ENCODE measurements at places on chromosomes 2 and 18.

GRCh38 chr2:187549951-187550555 lies 4.2 kb downstream of the TFPI start:
- no peak for DNase-seq

GRCh38 chr2:174967691-174968260 lies 37.4 kb downstream of the CHN1 start:
- DNase-seq, result no peak

- no peak for DNase-seq
These were observed 132.2 kb downstream of the TDRD15 start for GRCh38 chr2:21256006-21256405.

DNA sequence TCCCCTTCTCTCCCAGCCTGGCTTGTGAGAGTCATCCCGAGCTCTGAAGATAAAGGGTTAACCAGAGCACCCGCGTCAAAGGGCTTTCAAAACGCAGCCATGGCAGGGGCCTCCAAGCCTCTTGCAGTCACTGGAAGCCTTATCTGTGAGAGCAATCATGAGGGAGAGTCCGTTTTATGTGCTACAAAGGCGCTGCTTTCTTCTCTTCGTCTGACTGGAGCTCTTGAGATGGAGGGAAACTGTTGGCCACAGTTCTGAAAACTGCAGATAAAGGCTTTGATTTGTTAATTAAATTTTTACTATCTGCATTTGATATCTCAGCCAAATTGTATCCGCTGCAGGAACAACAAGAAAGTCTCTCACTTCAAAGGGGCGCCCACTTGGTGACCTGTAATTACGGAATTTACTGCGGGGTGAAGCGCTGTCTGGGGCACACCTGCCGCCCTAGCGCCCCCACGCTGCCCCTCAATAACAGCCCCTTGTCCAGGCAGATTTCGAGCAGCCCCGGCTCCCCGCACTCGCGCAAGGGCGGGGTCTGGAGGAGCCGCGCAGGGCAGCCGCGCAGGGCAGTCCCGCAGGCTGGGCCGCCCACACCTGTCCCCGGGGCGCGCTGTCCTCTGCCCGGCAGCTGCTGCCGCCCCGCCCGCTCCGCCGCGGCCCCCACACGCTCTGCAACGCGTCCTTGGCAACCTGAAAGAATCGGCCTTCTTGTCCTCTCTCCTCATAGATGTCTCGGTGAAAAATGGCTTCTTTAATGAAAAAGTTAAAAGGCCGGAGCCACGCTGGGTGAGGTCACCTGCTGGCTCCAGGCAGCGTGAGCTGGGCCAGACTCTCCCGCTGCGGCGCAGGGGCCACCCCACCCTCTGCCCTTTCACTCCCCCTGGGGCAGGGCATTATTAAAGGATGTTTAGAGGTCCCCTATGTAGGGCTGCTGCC lies 217.9 kb downstream of the VAPA start:
- DNase-seq, result no peak

- no peak for DNase-seq
These were observed 254.0 kb upstream of the SLC14A2 start for GRCh38 chr18:45361125-45361851.

DNA sequence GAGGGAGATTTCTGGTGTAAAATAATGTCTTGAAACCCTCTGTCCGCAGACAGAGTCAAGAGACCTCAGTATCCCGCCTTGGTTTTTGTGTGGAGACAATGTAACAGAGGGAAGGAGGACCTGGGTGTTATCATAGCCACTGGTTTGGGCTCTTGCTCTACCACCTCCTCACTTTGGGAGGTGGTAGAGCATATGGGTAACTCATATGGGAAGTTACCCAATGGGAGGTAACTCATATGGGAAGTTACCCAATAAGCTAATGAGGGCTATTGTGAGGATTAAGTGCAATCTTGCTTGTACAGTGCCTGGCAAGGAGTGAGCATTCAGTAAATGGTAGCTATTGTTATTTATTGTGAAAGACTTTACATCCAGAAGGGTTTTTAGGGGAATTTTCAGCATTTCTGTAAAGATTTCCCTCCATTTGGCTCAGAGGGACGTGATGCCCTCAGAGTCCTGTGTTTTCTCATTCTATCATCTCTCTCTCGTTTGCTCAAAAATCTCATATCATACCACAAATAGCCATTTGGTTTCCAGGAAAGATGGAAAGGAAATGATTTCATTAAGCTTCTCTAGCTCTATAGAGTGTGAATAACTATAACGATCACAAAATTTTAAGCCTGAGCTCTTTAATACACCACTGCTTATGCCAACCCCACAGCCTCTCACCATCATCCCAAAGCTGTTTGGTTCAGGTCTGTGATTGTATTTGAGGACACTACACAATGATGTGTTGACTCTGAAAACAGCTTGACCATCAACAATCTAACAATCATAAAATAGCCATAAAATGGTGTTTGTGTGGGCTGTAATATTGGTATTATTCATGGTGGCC lies 307.7 kb downstream of the STK39 start:
- DNase-seq, result no peak

DNA sequence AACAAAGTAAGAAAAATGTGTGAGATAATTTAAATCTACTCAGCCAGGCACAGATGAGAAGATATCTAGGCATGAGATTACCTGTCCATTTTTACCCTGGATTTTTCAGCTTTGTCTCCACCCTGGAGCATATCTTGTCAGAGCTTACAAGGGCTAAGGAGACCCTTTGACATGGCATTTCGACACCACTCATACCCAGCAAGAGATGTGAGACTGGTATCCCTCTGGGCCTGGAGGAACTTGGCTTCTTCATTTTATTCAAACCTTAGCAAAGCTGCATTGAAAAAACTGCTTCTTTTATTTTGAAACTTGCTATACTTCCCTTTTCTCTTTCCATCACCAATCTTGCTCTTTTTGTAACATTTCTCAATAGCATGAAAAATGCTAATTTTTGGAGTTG lies 194.9 kb upstream of the HNMT start:
- no peak for DNase-seq

- DNase-seq, result no peak
These were observed 33.5 kb upstream of the DAPL1 start for GRCh38 chr2:158761621-158762020.

DNA sequence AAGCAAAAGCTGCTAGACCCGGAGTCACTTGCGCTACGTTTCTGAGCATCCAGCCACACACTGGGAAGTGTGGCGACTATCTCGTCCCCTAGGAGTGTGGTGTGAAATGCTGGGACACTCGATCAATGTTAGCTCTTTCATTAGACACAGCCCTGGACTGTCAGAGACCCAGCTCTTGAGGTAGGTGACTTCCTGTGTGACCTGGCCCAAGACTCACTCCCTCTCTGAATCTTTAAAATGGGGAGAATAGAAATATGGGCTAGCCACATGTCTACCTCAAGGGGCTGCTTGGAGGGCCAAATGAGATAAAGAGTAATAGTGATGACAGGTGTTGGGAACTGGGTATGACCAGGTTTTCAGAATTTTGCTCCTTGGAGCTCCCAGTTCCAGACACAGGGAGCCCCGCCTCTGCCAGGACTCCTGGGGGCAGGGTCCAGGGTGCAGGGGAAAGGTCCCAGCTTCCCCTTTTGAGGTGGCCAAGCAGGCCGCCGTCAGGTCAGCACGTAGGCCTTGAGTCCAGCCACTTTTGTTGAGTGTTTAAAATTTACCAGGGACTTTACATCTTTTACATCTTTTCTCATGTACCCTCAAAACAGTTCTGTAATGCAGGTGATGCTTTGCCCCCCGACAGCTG lies 36.0 kb downstream of the CTIF start:
- no peak for DNase-seq

GRCh38 chr2:20453087-20453486 lies 6.2 kb downstream of the RHOB start:
- DNase-seq, result no peak

DNA sequence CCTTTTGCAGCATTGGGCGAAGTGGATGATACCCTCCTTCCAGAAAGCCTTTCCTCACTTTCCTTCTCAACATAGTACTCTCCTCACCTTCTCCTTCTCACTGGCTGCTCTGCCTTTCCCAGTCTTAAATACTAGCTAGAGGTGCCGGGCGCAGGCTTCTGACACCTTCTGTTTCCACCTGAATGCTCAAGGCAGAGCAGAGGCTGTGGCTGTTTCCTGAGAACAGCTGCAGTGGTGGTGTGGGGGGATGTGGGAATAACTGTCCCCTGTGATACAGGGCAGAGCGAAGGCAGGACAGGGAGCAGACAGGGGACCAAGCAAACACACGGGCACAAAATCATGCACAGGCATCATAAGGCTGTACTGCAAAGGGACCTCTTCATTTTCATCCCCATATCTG lies 303.1 kb downstream of the SS18 start:
- DNase-seq, result no peak

DNA sequence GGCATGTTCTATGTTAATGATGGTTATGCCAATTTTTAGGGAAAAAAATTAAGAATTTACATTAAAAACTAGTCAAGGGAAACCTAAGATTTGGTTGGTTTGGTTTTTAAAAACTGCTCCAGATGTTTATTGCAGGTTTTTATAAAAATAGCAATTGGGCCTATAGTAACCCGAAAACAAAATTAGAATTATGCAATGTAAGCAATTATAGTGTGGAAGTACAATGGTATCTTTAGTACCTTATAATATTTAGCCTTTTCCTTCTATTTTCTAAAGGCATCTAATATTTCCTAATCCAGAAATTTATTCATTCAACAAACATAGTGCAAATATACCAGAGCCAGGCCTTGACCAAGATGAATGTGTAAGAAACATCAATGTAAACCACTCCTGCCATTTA lies 27.3 kb downstream of the CACNB4 start:
- DNase-seq, result no peak

DNA sequence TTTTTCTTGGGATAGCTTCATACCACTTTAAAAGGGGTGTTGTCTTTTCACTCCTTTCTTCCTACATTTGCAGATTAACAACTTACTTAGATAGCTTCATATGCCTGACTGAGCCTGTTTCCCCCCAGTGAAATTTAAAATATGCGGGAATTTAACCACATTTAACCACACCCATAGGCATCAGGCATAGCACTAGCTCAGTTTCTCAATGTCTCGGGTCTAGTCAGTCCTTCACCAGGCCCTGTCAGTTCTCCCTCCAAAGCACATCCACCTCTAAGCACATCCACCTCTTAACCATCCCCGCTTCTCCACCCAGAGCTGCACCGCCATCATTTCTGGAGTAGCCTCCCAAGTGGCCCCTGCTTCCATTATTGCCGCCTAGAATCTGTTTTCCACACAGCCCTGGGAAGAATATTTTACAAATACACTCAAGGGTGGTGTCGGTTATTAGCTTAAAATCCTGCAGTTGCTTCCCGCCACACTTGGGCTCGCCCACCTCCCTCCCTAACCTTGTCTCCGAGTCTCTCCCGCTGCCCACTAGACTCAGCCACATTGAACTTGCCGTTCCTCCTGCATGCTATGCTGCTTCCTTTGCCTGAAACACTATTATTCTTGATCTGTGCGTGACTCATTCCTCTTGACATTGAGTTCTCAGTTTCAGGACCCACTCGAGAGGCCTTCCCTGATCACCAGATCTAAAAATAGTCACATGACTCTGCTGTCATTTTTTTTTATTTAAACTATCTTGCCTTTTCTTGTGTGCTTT lies 68.3 kb downstream of the SPTBN1 start:
- no peak for DNase-seq

GRCh38 chr2:224561234-224562005 lies 23.7 kb downstream of the CUL3 start:
- no peak for DNase-seq

DNA sequence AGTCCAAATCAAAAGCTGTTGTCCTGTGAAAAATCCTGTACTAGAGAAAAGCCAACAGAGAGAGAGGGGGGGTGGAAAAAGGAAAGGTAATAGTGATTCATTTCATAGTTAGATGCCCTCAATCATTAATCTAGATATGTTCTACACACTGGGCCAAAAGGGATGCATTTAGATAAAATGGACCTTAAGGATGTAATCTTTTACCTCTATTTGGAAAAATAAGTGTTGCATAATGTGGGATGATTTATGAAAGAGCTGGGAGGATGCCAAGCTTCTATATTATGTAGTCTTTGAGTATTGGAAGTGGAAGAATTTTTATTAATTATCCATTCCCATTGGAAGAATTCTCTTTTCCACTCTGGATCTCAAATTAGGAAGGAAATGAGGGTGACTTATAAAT lies 480.5 kb upstream of the ZEB2 start:
- DNase-seq, result no peak

DNA sequence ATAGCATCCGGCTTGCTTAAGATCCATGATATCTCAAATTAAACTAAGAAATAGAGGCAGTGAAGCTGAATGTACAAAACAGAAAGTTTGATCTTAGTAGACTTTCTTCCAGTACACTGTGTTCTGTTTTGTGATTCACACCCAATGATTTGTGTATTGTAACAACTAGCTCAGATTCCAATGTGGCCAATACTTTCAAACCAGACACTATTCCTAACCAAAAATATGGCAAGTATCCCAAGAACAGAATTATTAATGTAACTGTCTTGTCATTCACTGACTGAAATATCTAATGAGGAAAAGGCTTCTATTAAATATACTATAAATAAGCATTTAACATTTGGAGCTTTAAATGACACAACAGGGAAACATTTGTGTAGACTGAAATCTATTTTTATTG lies 299.1 kb downstream of the NRXN1 start:
- DNase-seq, result no peak

DNA sequence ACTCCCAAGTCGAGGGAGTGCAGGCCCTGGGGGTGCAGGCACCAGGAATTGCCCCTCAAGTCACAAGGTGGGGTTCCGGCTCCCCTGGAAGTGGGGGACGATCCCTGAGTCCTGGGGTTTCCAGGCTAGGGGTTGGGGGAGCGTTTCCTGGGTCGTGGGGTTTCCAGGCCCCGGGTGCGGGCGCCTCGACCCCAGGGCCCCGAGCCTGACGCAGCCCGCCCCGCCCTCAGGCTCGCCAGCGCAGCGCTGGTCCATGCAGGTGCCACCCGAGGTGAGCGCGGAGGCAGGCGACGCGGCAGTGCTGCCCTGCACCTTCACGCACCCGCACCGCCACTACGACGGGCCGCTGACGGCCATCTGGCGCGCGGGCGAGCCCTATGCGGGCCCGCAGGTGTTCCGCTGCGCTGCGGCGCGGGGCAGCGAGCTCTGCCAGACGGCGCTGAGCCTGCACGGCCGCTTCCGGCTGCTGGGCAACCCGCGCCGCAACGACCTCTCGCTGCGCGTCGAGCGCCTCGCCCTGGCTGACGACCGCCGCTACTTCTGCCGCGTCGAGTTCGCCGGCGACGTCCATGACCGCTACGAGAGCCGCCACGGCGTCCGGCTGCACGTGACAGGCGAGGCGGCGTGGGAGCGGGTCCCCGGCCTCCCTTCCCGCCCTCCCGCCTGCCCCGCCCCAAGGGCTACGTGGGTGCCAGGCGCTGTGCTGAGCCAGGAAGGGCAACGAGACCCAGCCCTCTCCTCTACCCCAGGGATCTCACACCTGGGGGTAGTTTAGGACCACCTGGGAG lies 12.0 kb downstream of the SIGLEC15 start:
- DNase-seq, result no peak

GRCh38 chr2:53740170-53740569 lies 27.4 kb upstream of the CHAC2 start:
- no peak for DNase-seq

All from stimulated activated CD8-positive, alpha-beta memory T cell treated with anti-CD3 and anti-CD28 coated beads, Interleukin-4, amount 100 ng/mL, for 1 hour (primary cell).